Thoracic aorta (tissue), 2 donors: ENCODE measurements at places on chromosomes 2 and 18.

GRCh38 chr2:28355521-28356094, 37.0 kb upstream of the FOSL2 start:
- no peak for DNase-seq

GRCh38 chr2:20351555-20352229, 1.0 kb upstream of the PUM2 start:
- no peak for DNase-seq

DNA sequence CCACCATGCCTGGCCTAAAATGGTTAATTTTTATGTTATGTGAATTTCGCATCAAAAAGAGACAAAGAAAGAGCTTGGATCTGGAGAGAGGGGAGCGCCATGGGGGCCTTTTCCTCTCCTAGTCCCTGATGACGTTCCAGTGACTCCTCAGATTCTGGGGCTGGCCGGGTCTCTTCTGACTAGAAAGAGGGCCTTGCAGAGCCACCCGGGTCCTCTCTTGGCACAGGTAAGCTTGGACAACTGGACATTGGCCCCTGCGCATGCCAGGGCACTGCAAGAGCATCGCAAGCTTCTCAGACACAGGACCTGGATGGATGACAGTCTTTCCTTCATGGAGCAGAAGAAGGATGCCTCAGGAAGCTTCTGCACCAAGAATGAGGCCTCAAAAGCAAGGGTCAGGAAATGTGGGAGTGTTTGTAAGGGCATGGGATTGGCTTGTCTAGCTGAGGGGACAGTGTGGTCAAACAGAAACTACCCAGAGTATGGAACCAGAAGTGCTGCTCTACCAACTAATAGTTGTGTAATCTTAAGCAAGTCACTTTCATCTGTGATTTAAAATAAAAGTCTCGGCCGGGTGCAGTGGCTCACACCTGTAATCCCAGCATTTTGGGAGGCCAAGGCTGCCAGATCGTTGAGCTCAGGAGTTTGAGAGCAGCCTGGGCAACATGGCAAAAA, 35.2 kb downstream of the FOSL2 start:
- no peak for DNase-seq

- no peak for DNase-seq
Measured at GRCh38 chr2:172742931-172743540, 7.4 kb downstream of the RAPGEF4 start.

DNA sequence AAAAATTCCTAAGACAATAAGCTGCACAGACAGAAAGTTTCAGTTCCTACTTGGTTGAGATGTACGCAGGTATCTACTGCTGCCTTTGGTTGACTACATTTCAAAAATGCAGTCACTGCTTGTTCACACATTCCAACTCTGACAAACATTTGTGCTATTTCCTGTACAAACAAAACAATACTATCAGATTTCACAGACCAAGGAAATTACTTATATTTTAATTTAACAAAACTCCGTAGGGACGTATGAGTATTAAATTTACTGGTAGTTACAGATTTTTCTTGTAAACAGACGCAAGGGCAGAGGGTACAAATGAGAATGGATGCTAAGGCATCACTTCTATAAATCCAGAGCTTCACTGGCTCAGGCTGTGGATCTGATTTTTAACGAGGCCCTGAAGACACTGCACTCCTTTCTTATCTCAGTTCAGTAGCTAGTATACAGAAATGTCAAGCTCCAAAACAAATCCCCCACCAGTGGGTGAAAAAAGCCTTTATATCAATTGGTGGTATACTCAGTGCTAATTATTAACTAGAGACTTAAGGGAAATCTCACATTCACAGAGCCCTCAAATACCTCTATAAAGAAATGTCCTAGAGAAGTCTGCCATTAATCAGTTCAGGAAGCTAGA, 31.7 kb upstream of the TTC32 start:
- no peak for DNase-seq

DNA sequence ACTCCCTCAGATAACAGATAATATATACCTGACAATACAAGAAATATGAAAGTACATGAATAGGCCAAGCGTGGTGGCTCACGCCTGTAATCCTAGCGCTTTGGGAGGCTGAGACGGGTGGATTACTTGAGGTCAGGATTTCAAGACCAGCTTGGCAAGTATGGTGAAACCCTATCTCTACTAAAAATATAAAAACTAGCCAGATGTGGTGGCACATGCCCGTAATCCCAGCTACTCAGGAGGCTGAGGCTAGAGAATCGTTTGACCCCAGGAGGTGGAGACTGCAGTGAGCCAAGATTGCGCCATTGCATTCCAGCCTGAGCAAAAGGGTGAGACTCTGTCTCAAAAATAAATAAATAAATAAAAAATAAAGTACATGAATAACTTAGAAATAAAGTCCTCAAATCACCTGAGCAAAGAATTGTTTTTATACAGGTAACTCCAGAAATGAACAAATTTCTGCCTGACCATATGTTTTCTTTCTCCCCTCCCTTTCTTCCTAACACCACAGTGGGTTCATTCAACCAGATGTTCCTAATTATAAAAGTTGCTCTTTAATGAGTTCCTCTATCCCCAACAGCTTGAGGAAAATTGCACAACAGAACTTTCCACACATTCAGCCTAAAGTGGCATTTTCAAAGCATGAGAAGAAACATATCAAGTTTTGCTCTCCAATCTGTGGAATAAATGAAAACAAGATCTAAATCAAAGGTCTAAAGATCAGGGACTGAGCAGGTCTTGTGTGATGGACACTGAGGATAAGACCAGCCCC, 33.6 kb upstream of the AP1S3 start:
- no peak for DNase-seq

GRCh38 chr2:221308507-221309066, 263.5 kb downstream of the EPHA4 start:
- no peak for DNase-seq

- DNase-seq = no peak
Measured at GRCh38 chr2:182907081-182907830, 40.8 kb upstream of the FRZB start.

- DNase-seq = no peak
Measured at GRCh38 chr2:99140860-99141109, 722 bp upstream of the C2orf15 start.

DNA sequence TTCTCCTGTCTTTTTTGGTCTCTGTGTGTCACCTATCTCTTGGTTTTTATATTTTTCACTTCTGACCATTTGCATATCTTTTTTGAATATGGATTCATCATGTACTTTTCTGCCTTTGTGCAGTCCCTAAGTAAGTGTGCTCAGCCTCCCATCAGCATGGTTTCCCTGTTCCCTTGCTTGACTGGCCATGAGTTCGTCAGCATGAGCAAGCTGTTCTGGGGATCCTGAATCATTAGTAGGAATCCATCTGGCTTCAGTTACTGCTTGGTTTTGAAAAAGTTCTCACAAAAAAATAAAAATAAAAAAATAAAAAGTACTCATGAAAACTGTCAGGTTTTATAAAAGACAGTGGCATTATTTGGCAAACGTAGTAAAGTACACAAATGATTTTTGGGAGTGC, 144.1 kb downstream of the NCOA1 start:
- no peak for DNase-seq

DNA sequence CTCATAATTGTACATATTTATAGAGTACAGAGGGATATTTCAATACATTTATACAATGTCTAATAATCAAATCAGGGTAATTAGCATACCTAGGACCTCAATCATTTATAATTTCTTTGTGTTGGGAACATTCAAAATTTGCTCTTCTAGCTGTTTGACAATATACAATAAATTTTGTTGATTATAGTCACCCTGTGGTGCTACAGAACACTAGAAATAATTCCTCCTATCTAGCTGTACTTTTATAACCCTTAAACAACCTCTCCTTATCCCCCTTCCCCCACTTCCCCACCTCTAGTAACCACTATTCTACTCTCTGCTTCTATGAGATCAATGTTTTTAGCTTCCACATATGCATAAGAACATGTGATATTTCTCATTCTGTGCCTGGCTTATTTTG, 328.4 kb upstream of the RBMS1 start:
- DNase-seq = no peak

- DNase-seq = no peak
Measured at GRCh38 chr2:42125841-42126594, 43.1 kb upstream of the EML4 start.

DNA sequence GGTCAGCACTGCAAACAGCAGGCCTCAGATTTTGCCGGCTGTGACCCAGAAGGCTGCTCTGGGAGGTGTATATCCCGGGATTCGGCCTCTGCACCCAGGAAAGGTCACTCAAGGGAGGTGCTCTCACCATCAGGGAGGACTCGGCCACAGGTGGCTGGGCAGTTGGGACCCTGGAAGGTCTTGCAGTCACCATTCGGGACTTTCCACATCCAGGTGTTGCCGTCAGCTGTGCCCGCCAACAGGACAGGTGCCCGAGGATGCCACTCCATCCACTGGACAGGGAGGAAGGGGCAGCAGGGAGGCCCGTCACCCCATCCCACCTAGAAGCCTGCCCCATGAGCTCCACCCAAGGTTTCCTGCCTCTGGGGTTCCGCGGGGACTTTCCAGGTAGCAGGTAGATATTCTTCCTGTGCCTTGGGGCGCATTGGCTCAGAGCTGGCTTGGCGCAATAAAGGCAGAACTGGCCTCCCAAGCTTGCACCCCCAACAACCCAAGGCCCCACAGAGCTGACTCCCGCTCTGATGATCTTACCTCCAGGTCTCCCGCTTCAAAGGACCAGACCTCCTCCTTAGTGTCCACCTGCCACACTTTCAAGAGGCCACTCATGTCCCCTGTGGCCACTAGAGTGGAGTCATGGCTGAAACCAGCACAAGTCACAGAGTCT, 3.5 kb downstream of the AAMP start:
- DNase-seq = no peak

- DNase-seq = peak; percentile 20
Measured at GRCh38 chr2:172350839-172351479, 76.4 kb upstream of the ITGA6 start.

- no peak for DNase-seq
Measured at GRCh38 chr2:139790136-139790535, 1009.9 kb upstream of the NXPH2 start.

- no peak for DNase-seq
Measured at GRCh38 chr2:160794926-160795325, 301.3 kb upstream of the RBMS1 start.

DNA sequence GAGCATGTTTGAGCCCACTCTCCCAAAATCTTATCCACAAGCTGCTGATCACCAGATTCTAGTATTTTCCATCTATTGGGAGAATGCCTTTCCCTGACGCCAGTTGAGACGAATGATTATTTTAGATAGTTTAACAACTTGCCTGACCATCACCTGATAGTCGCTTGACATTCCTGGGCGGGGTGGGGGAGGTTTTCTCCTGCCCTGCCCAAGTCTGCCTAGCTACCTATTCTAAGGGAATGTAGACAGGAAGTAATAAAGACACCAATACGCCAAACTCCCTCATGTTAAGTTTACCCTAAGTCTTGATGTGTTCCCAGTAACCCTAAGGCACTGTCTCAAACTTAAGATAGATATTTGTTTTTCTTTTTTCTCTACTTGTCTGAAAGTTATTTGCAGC, 4.6 kb upstream of the ACAA2 start:
- DNase-seq = no peak

DNA sequence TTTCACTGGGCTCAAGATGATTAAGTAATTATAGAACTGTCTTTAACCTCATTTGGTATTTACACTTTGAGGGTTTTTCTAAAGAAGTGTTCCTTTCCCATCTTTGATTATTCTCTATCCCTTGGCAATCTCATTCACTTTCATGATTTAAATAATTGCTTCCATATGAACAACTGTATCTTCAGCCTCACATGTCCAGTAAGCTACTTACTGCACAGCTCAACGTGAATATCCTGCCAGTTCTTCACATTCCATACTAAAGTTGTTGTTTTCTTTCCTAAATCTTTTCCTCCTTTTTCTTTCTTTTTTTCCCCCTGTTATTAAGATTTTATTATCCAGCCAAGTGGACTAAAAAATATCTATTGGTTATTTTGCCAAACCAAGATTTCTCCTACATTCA, 37.7 kb downstream of the ZC3H15 start:
- DNase-seq = no peak

GRCh38 chr2:207161247-207162123, 4.3 kb downstream of the KLF7 start:
- DNase-seq = no peak
